GM12878 (cell line): ENCODE measurements at places on chromosomes 5 and 9. TPM values are rescaled to one million over a fixed set of nuclear protein-coding genes. Genes with fewer than 3 reads are reported as not detected.

The LAMC3 gene
- total RNA-seq = 0.08 TPM in 1 of 2 replicates, not detected in the other

The NUTM2F gene
- total RNA-seq = not detected in 2 replicates

DNA sequence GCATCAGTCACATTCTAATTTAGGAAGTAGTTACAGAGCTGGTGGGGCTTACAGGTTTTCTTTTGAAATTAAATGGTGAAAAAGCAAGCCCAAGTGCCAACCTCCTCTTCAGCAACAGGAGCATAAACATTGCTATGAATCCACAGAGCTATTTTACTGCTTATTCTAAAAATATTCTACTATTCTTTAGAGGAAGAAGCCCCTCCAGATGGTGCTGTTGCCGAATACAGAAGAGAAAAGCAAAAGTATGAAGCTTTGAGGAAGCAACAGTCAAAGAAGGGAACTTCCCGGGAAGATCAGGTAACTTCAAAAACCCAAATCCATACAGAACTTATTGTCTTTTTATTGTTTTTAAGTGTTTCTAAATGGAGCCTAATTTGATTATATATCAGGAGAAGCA lies 202.8 kb downstream of the CWC27 start:
- no peaks in the 10 kb centered on the region for H3K27me3 ChIP-seq
- no peak overlapping the region for H3K4me3 ChIP-seq
- peaks cover 3% of the 10 kb centered on the region for H3K36me3 ChIP-seq
- DNase-seq = no peak
- no peak overlapping the region for H3K27ac ChIP-seq

DNA sequence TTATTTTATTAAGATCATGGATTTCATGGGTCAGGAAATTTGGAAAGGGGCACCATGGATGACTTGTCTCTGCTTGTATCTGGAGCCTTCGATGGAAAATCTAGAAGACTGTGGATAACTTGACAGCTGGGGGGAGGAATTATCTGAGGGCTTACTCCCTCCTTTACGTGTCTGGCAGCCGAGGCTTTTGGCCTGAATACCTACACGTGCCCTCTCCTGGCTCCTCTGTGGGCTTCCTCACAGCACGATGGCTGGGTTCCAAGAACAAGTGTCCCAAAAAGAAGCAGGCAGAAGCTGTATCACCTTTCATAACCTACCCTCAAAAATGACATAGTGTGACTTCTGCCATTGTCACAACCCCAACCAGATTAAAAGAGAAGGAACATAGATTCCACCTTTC lies 228.9 kb downstream of the GRIA1 start:
- no peaks in the 10 kb centered on the region for H3K4me1 ChIP-seq
- H3K4me3 ChIP-seq = no peak overlapping the region
- no peak for DNase-seq
- H3K27me3 ChIP-seq = no peaks in the 10 kb centered on the region
- H3K36me3 ChIP-seq = no peaks in the 10 kb centered on the region
- H3K27ac ChIP-seq = no peak overlapping the region

- no peaks in the 10 kb centered on the region for H3K36me3 ChIP-seq
- no peaks in the 10 kb centered on the region for H3K4me1 ChIP-seq
- H3K4me3 ChIP-seq = no peak overlapping the region
- DNase-seq = no peak
- H3K27me3 ChIP-seq = no peaks in the 10 kb centered on the region
Measured at GRCh38 chr9:13992138-13993088, 321.5 kb downstream of the NFIB start.

DNA sequence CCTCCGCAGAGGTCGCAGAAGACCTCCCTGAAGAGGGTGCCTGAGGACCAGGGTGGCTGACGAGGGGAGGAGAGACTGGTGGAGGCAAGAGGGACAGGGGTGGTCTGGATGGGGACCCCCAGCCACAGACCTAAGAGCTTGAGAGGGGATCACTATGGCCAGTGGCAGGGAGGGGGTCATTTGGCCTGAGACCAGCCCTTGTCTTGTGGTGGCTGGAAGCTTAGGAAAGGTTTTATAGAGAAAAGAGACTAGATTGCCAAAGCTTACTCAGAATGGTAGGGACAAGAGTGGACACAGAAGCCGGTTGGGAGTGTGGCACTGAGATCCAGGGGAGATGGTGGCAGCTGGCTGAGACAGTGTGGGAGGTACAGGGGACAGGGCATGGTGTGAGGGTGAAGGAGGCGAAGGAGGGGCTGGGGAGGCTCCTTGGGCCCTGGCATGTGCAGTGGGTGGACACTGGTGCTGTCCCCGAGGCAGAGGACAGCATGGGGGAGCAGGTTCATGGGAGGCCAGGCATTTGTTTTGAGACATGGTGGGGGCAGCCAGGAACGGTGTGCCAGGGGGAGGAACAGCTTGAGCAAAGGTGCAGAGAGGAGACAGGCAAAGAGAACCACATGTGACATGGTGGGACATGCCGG lies 123.0 kb downstream of the C9orf50 start:
- no peak overlapping the region for H3K4me3 ChIP-seq
- no peak for DNase-seq
- peaks cover 9% of the 10 kb centered on the region for H3K4me1 ChIP-seq
- no peaks in the 10 kb centered on the region for H3K36me3 ChIP-seq
- H3K27me3 ChIP-seq = peaks cover 4% of the 10 kb centered on the region
- no peak overlapping the region for H3K27ac ChIP-seq
